Left ventricle myocardium inferior (tissue), 1 donor: ENCODE measurements at places on chromosomes 1 and 21. TPM values are rescaled to one million over a fixed set of nuclear protein-coding genes. Genes with fewer than 3 reads are reported as not detected.

Gene CD244
- total RNA-seq: 0.14 TPM

DNA sequence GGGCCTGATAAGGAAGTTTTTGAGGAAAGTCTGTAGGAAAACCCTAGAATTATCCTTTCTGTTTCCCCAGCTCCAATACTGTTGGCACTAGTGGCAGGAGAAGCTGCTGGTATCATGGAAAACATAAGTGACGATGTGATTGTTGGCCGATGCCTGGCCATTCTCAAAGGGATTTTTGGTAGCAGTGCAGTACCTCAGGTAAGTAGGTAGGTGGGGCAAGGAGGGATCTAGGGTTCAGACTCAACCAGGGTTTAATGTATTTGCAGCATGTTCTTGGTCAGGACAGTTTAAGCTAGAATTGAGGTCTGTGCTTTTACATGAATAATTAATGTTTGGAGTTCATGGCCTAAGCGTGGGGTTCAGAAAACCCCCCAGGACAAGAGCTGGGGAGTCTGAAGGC, 62.1 kb downstream of the KDM1A start:
- no peak for DNase-seq

- no peak for DNase-seq
Observed at GRCh38 chr1:201647722-201648065, 108.8 kb downstream of the NAV1 start.

Gene RXFP4
- total RNA-seq: not detected

- no peak for DNase-seq
Observed at GRCh38 chr21:37811711-37812110, 104.5 kb downstream of the KCNJ6 start.

GRCh38 chr1:87796471-87796901, 467.8 kb downstream of the LMO4 start:
- DNase-seq: no peak

DNA sequence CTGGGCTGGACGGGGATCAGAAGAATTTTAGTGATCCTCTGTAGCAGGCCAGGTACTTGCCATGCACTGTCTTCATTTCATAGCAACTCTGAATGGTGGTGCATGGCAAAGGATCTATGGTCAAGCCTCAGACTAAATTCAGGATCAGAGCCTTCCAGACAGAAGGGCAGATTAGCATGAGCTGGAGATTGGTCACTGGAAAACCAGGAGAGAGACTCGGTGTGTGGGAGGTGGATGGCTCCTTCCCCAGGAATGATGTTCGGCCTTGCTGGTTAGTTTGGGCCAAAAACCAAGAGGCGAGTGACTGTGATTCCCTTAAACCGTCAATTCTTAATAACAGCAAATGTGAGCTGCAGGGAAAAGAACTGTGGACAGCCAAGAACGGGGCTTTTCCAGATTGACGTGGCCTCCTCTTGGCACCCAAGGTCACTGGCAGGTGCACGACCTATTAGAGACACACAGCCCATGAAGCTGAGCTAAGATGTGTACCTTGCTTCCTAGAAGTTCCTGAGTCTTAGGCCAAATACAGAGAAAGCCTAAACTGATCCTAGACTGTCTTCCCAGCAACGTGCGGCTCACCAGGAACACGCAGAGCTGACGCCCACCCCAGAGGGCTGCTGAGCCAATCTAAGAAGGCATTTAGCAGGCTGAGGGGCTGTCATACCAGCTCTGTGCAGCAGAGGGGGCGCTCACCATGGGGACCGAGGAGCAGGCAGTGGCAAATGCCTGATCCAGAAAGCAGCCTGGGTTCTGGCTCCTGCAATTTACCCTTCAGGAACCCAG, 18.5 kb downstream of the ALDH4A1 start:
- peak; percentile 78 for DNase-seq

Gene VASH2
- 1.2 TPM for total RNA-seq

Gene FCGR1A
- 1.2 TPM for total RNA-seq
